Activated T-helper 1 cell treated with Interleukin-2 at 50 U/mL for 16 hours (primary cell): ENCODE measurements at places on chromosomes 6 and 20.

- no peak for DNase-seq
Measured at GRCh38 chr6:160010067-160010466, 41.2 kb downstream of the IGF2R start.

- no peak for DNase-seq
Measured at GRCh38 chr6:100171533-100172321, 177.7 kb upstream of the MCHR2 start.

GRCh38 chr6:81298751-81299150 is 453.7 kb downstream of the TENT5A start:
- DNase-seq = no peak

DNA sequence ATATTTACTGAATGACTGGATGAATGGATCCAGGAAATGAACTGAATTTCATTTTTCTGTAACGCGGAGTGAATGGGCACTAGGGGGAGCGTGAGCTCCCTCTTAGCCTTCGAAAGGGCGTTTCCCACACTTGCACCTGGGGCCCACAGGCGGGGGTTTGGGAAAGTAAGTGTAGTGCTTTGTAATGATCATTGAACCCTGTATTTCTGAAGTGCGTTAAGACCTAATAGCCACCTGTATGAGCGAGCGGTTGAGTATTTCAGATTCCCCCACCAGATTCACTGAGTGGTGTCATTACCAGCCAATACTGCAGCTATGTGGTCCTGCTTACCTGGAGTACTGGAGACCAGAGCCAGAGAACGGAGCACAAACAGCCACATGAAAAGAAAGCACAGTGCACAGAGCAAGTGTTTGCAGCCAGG is 10.5 kb downstream of the SYTL3 start:
- DNase-seq = peak; percentile 31

DNA sequence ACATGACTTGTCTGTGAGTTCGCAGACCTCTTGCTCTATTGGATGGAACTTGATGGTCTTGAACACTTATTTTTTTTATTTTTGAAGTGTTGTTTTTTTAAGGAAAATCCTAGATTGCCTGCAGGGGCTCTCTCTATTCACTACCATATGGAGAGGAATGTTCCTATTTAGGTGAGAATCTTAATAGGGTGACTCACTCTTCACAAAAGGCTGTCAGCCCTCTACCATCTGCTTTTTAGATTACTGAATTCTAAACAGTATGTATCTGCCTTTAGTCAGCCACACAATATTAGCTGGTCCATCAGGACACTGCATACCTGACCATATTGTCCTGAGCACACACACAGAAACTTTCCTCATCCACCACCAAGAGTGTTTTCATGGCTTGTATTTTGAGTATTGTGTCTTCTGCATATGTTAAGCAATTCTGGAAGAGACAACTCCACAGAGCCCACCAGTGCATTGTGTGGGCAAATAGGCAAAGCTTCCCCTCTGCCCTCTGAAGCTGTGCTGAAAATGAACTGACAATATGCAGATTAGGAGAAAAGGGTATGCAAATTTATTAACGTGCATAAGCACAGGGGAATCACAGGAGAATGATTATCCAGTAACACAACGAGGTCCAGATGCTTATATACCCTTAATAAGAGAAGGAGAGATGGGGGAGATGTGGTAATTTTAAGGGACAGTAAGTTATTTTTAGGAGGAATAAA is 6.6 kb upstream of the BTBD9 start:
- no peak for DNase-seq

GRCh38 chr6:6699741-6700367 is 111.3 kb downstream of the LY86 start:
- DNase-seq = no peak

DNA sequence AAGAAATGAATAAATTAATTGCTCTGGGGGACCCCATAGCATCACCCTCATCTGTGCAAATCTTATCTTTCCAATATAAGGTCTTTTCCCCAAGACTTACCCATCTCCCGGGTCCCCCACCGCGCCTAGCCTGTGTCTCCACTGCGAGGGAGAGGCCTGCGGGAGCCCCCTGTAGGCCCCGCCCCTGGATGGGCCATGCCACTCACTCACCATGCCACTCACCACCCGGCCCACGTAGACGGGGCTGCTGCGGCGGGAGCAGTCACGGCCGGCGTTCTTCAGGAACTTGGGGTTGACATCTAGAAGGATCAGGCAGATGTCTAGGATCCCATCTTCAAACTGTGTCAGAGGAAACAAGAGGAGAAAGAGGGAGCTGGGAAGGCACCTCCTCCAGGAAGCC is 17.3 kb downstream of the TGM2 start:
- no peak for DNase-seq

DNA sequence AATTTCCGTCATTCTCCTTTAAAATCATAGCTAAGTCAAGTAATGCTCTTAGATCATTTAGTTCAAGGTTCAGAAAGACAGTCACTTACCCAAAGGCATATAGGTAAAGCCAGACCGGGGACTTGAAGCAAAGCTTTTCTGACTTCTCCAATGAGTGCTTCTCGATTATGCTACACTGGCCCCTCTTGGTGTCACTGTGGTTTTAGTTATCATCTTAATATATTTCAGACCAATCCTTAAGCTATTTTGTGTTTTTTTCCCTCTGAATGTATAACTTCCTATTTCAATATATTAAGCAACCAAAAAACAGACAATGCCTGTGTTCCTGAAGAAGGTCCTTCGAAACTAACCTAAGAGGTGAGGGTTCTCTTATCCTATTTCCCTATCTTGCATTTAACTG is 3.9 kb downstream of the PRDM1 start:
- no peak for DNase-seq

DNA sequence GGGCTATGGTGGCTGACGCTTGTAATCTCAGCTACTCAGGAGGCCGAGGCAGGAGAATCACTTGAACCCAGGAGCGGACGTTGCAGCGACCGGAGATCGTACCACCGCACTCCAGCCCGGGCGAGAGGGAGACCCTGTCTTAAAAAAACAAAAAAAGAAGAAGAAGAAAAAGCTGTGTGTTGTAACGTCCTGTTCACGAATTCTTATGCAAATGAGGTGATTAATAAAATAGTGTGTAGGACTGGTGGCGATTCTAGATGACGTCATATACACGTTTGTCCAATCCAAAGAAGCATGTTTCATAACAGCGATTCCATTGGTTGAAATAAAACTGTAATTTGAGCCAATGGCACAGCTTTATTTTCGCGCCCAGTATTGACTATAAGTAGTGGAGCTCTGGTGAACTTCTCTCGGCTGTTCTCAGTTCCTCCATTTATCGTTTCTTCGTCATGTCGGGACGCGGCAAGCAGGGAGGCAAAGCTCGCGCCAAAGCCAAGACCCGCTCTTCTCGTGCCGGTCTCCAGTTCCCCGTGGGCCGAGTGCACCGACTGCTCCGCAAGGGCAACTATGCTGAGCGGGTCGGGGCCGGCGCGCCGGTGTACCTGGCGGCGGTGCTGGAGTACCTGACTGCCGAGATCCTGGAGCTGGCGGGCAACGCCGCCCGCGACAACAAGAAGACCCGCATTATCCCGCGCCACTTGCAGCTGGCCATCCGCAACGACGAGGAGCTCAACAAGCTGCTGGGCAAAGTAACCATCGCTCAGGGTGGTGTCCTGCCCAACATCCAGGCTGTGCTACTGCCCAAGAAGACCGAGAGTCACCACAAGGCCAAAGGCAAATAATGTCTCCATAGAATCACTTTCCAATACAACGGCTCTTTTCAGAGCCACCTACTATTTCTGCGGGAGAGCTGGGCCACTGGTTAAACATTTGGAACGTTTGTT is 47.0 kb downstream of the OR2B2 start:
- peak; percentile 38 for DNase-seq

DNA sequence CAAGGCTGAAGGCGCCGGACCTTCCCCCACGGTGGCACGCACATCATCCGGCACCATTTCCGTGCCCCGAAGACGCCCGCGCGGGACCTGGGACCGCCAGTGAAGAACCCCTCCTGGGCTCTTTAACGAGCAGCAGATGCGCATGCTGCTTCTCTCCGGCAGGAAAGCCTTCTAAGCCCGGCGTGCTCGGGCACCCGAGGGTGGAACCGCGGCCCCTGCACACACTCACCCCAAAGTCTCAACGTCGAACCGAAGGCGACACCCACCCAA is 240 bp downstream of the FOXQ1 start:
- DNase-seq = no peak

DNA sequence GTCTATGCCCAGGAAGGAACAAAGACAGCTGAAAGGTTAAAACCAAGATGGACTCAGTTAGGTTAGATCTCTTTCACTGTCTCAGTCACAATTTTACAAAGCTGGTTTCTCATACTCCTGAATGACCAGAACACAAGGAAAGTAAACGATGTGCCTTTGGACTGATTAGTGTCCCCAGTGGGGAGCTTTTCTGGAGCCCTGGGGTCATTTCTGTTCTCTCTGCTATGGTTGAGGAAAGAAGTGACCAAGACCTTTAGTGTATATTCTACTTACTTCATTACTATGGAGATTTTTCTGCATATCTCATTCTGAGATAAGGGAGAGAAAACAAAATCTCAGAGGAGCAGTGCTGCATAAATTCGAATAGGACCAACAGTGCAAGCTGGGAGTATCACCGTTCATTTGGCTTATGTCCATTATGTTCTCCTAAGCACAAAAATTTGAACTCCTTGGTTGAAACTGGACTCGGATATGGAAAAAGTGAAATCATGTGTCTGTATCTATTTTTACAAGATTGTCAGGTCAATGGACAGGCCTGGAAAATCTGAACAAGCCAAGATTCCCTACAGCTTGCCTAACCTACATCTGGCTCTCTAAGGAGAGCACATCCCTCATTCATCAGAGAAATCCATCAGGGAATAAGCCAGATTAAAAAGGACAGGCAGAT is 34.4 kb upstream of the ENPP1 start:
- DNase-seq = no peak

GRCh38 chr6:15775741-15776140 is 112.9 kb upstream of the DTNBP1 start:
- no peak for DNase-seq

DNA sequence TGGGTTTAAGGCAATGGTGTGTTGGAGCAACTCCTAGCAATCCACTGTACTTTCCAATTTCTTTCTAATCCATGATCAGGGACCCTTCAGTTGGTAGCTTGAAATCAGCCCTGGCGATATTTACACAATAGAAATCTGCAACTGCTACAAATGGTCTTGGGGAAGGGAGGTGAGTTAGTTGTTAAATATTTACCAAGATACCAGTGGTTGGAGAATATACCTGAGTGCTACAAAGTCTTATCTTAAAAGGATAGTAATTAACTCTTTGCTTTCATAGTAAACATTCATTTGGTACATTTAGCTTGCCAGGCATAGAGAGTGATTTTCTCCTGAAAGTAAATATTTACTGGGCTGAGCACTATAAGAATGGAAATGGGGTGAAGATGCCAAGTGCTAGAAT is 568.2 kb downstream of the BCKDHB start:
- no peak for DNase-seq
